ENCODE measurements at places on chromosomes 2 and 18. TPM values are rescaled to one million over a fixed set of nuclear protein-coding genes. Genes with fewer than 3 reads are reported as not detected.

The KYNU gene
- total RNA-seq = 0.22 TPM

The PKDCC gene
- total RNA-seq = 0.84 TPM

- DNase-seq = no peak
Measured at GRCh38 chr2:217357886-217358620, 498.2 kb upstream of the TNP1 start.

The SERPINB11 gene
- not detected for total RNA-seq

The TTN gene
- total RNA-seq = 0.05 TPM

All from HCT116 (cell line).